ENCODE measurements at places on chromosomes 6 and 20.
A peak's percentile ranks its signal among the peaks of the same experiment; 100 is the strongest.

- no peaks in the 10 kb centered on the region for H3K36me3 ChIP-seq
- DNase-seq = no peak
- H3K4me1 ChIP-seq = no peaks in the 10 kb centered on the region
- H3K27me3 ChIP-seq = peaks cover 14% of the 10 kb centered on the region
These were observed 36.2 kb downstream of the TGM3 start for GRCh38 chr20:2331901-2332565.

GRCh38 chr6:20711518-20711917, 177.3 kb downstream of the CDKAL1 start:
- H3K27me3 ChIP-seq = no peaks in the 10 kb centered on the region
- no peak for DNase-seq
- peaks cover 20% of the 10 kb centered on the region for H3K4me1 ChIP-seq
- H3K27ac ChIP-seq = no peak overlapping the region
- peaks cover 2% of the 10 kb centered on the region for H3K36me3 ChIP-seq
- H3K4me3 ChIP-seq = no peak overlapping the region

- peak overlapping the region; percentile 97 for H3K27ac ChIP-seq
- H3K36me3 ChIP-seq = peaks cover 13% of the 10 kb centered on the region
- peak overlapping the region; percentile 89 for H3K4me3 ChIP-seq
- H3K27me3 ChIP-seq = no peaks in the 10 kb centered on the region
- DNase-seq = no peak
These were observed 1.8 kb downstream of the PKIG start for GRCh38 chr20:44584162-44584561.

DNA sequence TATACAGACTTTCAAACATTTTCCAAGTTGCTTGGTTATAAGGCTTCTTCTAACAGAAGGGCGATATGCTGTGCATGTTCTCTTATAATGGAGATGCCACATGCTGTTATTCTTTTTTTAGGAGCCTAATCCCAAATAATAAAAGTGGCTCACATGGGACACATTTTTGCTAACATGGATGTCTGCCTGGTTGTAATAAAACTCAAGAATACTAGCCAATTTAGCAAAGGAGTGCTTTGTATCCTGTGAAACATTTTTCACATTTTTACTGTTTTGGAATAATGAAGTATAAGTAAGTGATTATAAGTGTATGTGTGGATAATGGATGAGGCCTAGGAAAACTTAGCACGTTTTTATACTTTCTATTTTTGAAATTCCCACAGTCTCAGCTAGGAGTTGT, 312.2 kb downstream of the LAMA2 start:
- H3K36me3 ChIP-seq = no peaks in the 10 kb centered on the region
- H3K4me3 ChIP-seq = no peak overlapping the region
- no peak for DNase-seq
- no peaks in the 10 kb centered on the region for H3K27me3 ChIP-seq
- H3K4me1 ChIP-seq = no peaks in the 10 kb centered on the region

DNA sequence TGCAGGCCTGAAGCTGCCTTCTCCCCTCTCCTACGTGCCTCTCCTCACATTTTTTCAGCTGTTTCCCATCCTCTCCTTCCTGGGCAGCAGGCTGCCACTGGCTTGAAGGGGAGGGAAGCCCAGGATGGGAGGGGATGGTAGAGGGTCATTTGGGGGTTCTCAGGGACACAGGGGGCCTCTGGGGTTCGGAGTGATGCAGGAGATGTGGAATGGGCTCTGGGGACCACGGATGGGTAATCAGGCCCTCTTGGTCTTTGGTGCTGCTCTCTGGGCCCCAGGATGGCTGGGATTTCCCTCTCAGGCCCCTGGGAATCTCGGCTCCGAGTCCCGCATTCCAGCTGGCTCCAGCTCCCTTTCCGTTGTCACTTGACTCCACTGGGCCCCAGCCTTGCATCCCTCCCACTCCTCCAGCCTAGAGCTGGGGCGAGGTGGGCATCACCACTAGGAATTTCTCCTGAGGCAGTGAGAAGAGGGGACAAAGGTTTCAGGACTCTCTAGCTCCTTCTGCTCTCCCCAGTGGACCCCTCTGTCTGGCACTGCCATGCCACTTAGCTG, 2.0 kb upstream of the DDR1 start:
- no peak overlapping the region for H3K4me3 ChIP-seq
- no peak for DNase-seq
- no peaks in the 10 kb centered on the region for H3K36me3 ChIP-seq
- H3K27ac ChIP-seq = no peak overlapping the region

DNA sequence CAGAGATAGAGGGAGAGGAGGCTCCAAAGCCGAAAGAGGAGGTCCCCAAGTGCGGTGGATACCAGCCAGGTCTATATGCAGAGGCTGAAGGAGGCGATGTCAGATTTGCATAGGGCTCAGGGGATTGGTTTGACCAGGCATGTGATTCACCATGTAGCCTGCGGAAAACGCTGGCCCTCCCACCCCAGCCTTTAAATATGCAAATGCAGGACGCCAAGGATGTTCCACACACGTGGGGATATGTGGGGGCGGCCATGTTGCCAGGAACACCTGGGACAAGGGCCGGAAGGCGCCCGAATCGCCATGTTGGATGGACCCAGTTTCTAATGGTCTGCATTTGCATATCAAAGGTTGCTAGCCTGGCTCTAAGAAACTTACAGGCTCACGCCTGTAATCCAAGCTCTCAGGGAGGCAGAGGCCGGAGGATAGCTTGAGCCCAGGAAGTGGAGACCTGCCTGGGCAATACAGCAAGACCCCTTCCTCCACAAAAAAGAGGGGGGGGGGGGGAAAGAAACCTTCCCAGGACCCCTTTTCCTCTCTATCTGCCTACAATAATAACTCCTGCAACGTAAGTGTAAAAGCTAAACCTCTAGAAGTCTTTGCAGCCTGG, 110.5 kb downstream of the TULP4 start:
- H3K4me1 ChIP-seq = no peaks in the 10 kb centered on the region
- H3K27ac ChIP-seq = no peak overlapping the region
- peaks cover 15% of the 10 kb centered on the region for H3K36me3 ChIP-seq
- no peak overlapping the region for H3K4me3 ChIP-seq
- DNase-seq = no peak

DNA sequence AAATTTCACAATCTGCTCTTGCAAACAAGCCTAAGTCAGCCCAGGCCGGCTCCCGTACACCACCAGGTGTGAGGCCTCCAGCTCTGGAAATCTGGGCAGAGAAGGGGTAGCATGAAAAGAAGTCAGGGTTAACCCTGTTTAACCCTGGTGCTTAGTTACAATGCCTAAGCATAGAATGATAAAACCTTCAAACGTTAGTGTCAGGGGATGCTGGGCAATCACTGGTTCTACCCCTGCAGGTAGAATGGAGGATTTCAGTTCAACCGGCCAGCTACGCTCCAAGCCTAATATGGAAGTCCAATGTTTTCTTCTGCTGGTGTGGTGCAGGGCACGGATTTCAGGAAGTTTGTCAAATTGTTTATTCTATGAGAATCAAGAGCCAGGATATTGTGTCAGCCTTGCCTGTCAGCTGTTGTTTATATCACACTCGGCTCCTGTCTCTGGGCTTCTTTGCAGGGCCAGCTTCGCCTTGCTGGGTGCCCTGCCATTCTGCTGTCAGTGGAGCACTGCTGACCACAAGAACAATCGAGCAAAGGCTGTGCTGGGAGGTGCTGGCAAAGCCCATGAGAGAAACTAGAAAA, 20.2 kb upstream of the CD93 start:
- no peak overlapping the region for H3K27ac ChIP-seq
- H3K27me3 ChIP-seq = peaks cover 4% of the 10 kb centered on the region
- H3K4me1 ChIP-seq = no peaks in the 10 kb centered on the region
- DNase-seq = no peak

DNA sequence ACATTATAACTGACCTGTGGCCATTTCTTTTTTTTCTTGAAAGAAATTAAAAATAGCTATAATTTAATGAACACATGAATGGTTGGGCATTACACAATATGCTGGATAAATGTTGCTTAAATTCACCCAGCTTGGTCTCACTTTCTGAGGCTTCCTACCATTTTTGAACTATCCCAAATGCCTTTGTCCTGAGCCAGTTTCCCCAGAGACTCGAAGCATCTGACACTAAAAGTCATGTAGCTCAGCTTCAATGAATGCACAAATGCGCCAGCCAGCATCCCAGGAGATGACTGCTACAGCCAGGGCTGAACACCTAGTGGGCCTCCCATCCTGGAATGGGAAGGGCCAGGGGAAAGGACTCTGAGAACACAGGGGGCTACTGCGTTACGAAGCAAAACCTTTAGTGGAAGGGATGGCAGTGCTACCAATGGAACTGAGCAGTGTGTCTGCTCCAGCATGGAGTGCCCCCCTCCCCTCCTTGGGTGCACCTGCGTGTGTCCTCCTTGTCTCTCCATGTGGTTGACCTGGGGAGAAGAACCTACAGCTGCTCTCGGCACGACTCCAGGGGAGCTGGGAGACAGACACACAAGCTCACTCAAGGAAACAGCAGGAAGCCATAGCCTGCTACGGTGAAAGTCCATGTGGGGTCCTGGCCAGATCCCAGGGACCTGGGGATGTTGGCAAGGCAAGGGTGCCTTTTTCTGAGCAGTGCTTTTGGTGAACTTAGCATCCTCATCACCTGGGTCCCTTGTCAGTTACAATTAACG, 60.9 kb downstream of the IRF4 start:
- H3K36me3 ChIP-seq = no peaks in the 10 kb centered on the region
- no peaks in the 10 kb centered on the region for H3K27me3 ChIP-seq
- H3K4me1 ChIP-seq = peaks cover 14% of the 10 kb centered on the region

- no peak overlapping the region for H3K27ac ChIP-seq
- H3K36me3 ChIP-seq = peaks cover 15% of the 10 kb centered on the region
- no peak for DNase-seq
- no peak overlapping the region for H3K4me3 ChIP-seq
- H3K4me1 ChIP-seq = peaks cover 9% of the 10 kb centered on the region
These were observed 11.0 kb upstream of the ZNF337 start for GRCh38 chr20:25707695-25708094.
